CD8-positive, alpha-beta memory T cell (primary cell): ENCODE measurements at places on chromosomes 12 and 14. TPM values are rescaled to one million over a fixed set of nuclear protein-coding genes. Genes with fewer than 3 reads are reported as not detected.
A peak's percentile ranks its signal among the peaks of the same experiment; 100 is the strongest.

GRCh38 chr12:91773749-91774429 lies 371.8 kb downstream of the BTG1 start:
- DNase-seq, result no peak

DNA sequence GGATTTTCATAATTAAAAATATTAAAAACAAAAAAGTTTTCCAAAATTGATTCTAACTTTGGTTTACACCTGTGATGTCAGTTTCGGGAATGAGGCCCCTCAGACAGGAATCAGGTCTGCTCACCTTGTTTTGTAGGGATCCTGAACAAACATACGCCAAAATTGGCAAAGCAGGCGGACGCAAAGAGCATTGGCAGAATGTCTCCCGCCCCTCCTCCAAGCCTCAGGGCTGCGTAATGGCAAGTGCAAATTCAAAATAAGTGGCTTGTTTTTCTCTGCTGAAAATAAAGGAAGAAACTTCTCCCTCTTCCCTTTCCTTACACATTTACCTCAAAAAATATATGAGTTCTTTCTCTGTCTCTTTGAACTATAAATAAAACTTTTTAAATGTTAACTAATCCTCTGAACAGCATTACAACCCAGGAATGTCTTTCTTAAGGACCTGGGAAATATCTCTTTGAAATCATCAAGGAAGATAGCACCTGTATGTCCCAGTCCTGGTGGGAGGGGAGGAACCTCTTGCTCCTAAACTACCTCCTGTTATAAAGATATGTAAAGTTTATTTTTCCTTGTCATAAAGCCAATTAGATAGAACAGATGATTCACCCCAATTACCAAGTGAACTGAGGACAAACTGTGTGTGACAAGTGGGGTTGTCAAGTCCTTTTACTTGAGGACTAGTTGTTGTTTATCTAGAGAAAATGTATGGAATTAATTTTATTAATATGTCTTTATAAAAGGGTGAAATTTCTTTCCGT lies 16.5 kb downstream of the OR6J1 start:
- DNase-seq, result no peak

DNA sequence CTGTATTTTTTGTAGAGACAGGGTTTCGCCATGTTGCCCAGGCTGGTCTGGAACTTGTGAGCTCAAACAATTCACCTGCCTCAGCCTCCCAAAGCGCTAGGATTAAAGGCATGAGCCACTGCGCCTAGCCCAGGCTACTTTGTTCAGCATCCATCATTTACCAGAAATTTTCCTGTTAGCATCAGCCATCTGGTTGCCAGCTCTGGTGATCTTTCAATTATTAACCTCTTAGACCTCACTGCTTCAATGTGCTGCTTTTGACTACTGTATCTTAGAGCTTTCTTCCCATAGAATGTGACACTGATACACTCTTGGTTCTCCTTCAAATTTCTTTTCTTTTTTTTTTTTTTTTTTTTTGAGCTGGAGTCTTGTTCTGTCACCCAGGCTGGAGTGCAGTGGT lies 5.4 kb upstream of the AMHR2 start:
- no peak for DNase-seq

DNA sequence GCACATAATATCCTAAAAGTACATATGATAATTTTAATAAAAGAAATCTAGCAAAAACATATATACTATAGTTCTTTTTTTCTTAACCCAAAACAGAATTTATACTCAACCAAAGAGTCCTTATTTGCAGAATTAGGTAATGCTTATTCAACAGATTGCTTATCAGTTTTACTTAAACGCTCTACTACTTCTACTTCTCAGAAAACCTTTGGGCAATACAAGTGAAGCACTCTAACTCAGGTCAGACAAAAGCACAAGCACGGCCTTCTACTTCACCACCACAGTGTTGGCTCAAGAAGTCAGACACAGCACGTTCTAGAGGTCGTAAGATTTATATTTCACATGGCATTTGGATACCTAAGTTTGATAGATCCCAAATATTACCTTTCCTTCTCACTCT lies 29.2 kb downstream of the DICER1 start:
- DNase-seq, result no peak

GRCh38 chr14:21096438-21096837 lies 2.0 kb downstream of the ZNF219 start:
- no peak for DNase-seq

GRCh38 chr14:58167891-58168290 lies 15.9 kb upstream of the ARMH4 start:
- DNase-seq, result no peak

DNA sequence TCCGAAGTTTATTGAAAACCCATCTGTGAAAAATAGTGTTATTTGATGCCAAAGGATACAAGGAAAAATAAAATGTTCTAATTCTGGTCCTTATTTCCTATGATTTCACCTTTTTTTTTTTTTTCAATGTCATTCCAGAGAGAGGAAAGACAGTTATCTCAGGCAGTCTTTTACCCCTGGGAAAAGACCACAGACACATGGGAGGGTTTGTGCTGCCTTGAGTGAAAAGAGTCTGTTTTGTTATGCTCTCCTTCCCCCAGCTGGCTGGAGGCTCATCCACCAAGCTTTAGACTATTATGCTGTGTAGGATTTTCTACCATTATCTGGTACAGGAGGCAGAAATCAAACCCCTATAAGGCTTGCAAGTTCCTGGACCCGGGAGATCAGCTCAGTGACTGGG lies 151.8 kb downstream of the CRADD start:
- DNase-seq, result no peak

GRCh38 chr12:1281683-1282366 lies 290.8 kb downstream of the ERC1 start:
- DNase-seq, result no peak

- no peak for DNase-seq
Observed at GRCh38 chr14:48251290-48251689, 575.9 kb upstream of the MDGA2 start.

GRCh38 chr12:50104417-50105366 lies 884 bp downstream of the GPD1 start:
- no peak for DNase-seq

GRCh38 chr12:5873281-5873919 lies 71.7 kb downstream of the ANO2 start:
- no peak for DNase-seq

GRCh38 chr14:87952307-87953094 lies 40.5 kb downstream of the GALC start:
- DNase-seq, result peak; percentile 41

DNA sequence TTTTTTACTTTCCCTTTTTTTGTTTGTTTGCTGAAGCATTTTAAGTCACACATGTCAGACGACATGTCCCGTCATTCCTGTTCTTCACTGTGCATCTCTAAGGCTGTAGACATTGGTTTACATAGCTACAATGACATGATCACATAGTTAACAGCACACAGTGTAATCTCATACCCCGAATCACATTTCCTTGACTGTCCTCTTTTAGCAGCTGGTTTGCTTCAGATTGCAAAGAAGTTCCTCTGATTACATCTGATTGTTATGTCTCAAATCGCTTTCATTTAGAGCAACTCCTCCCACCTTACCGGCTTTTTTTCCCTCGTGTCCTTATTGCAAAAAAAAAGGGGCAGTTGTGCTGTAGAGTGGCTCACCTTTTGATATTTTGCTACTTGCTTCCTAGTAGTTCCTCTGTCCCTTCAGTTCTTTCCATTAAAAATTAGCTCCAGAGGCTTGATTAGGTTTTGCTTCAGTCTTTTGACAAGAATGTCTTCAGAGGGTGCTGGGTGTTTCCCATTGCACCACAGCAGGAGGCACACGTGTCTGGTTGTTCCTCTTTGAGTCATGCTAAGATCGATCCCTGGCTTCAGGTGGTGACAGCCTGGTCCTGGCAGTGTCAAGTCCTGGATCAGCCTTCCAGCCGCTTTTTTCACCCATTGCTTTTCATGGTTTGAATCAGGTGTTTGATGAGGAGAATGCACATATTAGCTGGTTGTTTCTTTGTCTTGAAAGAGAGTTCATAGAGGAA lies 35.0 kb downstream of the ZNF664 start:
- no peak for DNase-seq

DNA sequence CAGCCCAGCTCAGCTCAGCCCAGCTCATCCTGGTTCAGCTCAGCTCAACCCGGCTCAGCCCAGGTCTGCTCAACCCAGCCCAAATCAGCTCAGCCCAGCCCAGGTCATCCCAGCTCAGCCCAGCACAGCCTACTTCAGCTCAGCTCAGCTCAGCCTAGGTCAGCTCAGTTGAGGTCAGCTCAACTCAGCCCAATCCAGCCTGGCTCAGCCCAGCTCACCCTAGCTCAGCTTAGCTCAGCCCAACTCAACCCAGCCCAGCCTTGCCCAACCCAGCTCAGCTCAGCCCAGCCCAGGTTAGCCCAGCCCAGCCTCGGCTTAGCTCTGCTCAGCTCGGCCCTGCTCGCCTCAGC lies 332.3 kb downstream of the TMEM121 start:
- DNase-seq, result no peak

- DNase-seq, result no peak
Observed at GRCh38 chr14:58752771-58753201, 115.0 kb downstream of the DACT1 start.

- DNase-seq, result no peak
Observed at GRCh38 chr12:120887253-120888043, 16.7 kb downstream of the SPPL3 start.

DNA sequence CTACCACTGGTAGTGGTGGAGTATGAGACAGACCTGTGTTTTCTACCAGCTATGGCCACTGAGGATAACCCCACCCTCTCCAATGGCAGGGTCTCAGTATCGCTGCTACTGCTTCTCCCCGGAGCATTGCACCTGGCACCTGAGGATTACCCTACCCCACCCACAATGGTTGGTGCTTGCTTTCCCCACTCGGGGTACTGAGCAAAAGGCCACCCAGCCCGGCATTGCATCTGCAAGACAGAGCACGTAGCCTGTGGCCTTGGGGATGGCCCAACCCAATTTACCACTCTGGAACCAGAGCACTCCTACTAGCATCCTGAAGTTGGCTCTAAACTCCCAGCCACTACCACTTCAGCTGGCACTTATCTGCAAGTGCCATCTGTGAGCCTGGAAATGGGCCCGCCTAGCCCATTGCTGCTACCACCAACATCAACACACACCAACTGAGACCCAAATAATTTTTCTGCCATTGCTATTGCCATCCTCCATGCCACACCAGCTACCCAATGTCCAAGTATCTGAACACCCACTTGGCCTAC lies 145.7 kb downstream of the CNTN1 start:
- peak; percentile 35 for DNase-seq

DNA sequence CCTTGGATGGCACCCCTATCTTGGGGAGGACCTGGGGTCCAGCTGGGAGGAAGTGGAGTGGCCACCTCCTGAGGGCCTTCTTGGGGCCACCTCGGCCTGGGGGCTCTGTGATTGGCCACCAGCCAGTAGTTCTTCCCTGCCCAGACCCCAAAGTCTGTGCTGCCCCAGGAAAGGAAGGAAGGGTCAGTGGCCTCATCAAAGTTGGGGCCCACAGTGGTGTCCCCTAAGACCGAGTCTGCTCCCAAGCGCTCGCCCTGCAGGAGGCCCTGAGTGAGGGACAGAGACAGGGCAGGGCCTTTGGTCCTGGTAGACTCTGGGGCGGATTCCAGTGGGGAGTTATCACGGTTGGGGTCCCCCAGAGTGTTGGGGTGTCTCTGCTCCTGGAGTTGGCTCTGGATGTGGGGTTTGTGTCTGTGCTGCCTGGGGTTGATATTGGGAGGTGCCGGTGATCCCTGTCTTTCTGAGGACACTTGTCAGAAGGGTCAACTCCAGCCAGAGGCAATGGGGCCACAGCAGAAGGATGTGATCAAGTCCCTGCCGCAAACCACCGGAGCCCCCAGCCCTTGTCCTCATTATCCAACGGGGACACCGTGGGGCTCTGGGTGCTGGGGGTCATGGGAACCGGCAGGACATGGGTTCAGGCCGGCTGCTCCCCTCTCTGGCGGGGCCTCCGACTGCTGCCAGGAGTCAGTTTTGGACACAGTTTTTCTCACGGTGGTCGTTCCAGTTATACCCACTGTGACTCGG lies 364.3 kb downstream of the TMEM121 start:
- DNase-seq, result no peak

- DNase-seq, result peak; percentile 71
Observed at GRCh38 chr12:68587448-68587873, 23.2 kb upstream of the RAP1B start.

DNA sequence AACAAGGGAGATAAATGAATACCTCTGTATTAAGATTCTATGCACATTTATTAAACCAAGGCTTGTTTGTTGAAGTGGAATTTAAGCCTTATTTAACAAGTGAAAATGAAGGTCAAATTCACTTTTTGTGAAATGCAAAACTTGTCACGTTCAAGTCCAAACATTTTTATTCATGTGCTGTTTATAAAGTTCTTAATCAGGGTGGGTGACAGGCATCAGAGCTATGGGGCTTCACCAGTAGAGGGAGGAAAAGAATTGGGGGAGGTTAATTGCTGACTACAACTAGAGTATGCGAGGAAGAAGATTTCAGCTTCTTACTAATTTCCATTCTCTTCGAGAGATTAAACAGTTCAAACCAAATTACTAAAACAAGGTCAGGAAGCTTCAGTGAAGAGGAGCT lies 9.7 kb downstream of the MOK start:
- no peak for DNase-seq

- peak; percentile 68 for DNase-seq
Observed at GRCh38 chr12:57845478-57846284, 848 bp downstream of the CTDSP2 start.

DNA sequence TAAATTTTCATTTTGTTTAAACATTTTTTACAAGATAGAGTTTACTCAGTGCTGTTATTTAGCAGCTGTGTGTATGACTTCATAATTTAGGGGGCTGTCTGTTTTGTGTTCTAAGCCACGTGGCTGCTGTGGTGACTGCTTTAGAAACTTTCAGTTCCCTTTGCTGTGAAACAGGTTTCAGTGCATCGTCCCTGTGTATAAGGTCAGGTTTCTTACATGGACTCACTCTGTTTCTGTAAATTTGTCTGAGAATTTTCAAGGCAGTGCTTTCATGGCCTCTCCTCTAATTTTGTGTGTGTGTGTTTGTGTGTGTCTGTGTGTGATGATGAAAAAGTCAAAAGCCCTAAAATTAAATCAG lies 32.4 kb downstream of the BICD1 start:
- peak; percentile 1 for DNase-seq

GRCh38 chr12:80325167-80325959 lies 118.7 kb upstream of the PTPRQ start:
- no peak for DNase-seq

- no peak for DNase-seq
Observed at GRCh38 chr12:93128332-93128707, 199.2 kb upstream of the EEA1 start.

GRCh38 chr14:68676511-68676943 lies 116.3 kb downstream of the ZFP36L1 start:
- no peak for DNase-seq

GRCh38 chr12:53638057-53638456 lies 11.9 kb upstream of the ATF7 start:
- no peak for DNase-seq

The LBHD2 gene
- not detected for total RNA-seq

The BATF gene
- total RNA-seq, result 165 TPM

The ZC2HC1C gene
- total RNA-seq, result 0.81 TPM

The TMEM179 gene
- not detected for total RNA-seq

The GPR132 gene
- 51.3 TPM for total RNA-seq

The DGKA gene
- 236 TPM for total RNA-seq

The KLHL33 gene
- total RNA-seq, result 0.09 TPM

The IPO8 gene
- total RNA-seq, result 50.8 TPM

The HHIPL1 gene
- not detected for total RNA-seq

The GDF3 gene
- total RNA-seq, result not detected

The AQP2 gene
- total RNA-seq, result not detected

The FAM186B gene
- total RNA-seq, result 0.15 TPM
